Mesenteric fat pad (tissue), 1 donor: ENCODE measurements at places on chromosomes 12 and 14. TPM values are rescaled to one million over a fixed set of nuclear protein-coding genes. Genes with fewer than 3 reads are reported as not detected.

GRCh38 chr12:48767047-48767446, 21.8 kb downstream of the ADCY6 start:
- no peak for DNase-seq

DIO2 gene
- 3.3 TPM for total RNA-seq

DNA sequence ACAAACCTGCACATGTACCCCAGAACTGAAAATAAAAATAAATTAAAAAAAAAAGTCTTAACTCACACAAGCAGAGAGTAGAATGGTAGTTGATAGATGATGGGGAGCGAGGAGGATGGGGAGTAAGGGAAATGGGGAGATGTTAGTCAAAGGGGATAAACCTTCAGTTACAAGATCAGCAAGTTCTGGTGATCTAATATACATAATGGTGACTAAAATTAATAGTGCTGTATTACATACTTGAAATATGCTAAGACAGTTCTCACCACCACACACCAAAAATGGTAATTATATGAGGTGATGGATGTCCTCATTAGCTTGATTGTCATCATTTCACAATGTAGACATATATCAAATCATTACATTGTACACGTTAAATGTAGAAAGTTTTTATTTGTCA, 3.2 kb upstream of the C12orf42 start:
- no peak for DNase-seq

GRCh38 chr14:82872494-82872893, 1338.8 kb upstream of the SEL1L start:
- no peak for DNase-seq

- DNase-seq: no peak
Observed at GRCh38 chr14:90503582-90503981, 106.8 kb downstream of the CALM1 start.

CLEC4C gene
- total RNA-seq: not detected
